ENCODE measurements at places on chromosomes 6 and 20.

- DNase-seq, result no peak
Measured at GRCh38 chr6:21241231-21242130, 352.1 kb upstream of the SOX4 start.

- no peak for DNase-seq
Measured at GRCh38 chr6:166197361-166197760, 29.7 kb upstream of the TBXT start.

- peak; percentile 72 for DNase-seq
Measured at GRCh38 chr20:57440678-57441509, 49.7 kb downstream of the RBM38 start.

DNA sequence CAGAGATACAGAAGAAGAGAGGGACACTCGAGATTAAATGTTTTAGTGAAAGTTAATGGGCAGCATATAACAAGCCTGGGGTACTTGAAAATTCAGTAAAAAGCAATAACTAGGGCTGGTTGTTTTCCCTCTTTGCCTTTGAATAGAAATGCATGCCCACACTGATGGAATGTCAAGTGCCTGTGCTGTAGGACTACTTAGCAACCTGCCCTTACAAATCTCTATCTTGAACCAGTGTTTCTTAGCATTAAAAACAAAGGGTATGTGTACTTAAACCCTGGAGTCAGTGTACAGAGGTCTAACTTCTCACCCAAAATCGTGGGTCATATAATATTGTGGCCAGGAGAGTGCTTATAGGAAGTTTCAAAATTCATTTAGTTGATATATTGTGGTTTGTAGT is 37.1 kb downstream of the RNF144B start:
- peak; percentile 15 for DNase-seq

DNA sequence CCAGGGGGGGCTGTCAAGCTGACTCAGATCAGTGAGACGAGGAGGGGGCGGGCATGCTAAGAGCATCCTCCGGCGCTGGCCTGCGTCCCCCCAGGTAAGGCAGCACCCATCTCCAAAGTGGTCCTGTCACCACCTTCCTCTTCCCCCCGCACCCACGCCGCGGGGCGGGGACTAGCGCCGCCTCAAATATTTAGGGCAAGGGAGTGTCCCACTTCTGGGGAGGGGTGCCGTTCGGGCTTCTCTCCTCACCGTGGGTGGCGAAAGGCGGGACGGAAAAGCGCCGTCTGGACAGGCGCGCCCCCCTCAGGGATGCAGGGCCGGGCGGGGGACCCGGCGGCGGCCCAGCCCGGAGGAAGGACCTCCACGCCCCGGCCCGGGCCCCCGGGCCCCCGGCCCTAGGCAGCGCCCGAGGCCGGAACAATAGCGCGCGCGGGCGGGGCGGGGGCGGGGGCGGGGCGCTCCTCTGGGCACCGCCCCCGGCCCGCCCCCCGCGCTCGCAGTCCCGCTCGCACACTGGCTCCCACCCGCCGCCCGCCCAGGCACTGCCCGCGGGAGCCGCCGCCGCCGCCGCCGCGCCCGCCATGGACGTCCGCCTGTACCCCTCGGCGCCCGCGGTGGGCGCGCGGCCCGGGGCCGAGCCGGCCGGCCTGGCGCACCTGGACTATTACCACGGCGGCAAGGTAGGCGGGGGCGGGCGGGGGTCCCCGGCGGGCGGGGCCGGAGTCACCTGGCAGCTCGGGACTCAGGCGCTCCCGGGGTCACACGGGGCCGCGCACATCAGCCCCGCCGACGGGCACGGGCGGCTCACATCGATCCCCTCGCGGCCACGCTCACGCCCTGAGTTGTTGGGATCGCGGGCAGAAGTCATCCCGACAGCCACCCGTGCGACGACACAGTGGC is at the start of gene TOX2:
TSS of gene TOX2 (plus strand) at position 542 of the 900 bp plus-strand sequence. CDS start at position 582, 40 bp downstream.
- DNase-seq, result peak; percentile 89

DNA sequence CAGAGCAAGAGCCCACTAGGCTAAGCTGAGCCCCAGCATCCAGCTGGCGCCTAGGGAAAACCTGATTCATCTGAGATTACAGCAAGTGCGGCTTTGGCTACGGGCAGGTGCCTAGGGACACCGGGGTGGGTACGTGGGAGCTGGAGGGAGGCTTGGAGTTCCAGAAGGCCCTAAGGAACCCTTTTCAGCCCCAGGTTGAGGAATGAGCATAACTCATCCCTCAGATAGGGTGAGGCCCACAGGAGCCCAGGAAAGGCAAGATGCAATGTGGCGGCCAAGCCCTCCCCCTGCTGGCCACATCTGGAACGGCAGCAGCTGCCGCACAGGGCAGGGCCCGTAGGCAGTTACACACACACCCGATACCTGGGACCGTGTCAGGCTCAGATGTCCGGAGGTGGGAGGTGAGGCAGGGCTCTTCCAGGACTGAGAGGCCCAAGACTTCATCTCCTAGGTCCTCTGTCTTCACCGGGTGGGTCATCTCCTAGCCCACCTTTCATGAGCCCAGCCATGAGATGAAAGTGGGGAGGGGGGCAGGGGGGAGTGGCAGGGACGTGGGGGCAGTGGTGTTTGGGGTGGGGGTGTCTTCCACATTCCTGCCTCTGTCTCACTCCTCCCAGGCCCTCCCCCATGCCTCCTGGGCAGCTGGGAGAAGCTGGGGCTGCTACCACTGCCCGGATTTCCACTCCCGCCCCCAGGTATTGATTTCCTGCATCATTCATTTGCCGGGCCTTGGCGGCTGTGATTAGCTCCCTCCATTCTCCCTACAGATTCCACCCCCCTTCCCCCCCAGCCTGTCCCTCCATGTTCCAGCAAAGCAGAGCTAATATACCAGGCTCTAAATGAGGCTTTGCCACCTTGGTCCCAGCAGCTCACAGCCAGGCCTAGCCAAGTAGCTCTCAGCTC is 5.5 kb downstream of the MDGA1 start:
- DNase-seq, result peak; percentile 92

- DNase-seq, result no peak
Measured at GRCh38 chr20:57749131-57749690, 39.4 kb upstream of the PMEPA1 start.

DNA sequence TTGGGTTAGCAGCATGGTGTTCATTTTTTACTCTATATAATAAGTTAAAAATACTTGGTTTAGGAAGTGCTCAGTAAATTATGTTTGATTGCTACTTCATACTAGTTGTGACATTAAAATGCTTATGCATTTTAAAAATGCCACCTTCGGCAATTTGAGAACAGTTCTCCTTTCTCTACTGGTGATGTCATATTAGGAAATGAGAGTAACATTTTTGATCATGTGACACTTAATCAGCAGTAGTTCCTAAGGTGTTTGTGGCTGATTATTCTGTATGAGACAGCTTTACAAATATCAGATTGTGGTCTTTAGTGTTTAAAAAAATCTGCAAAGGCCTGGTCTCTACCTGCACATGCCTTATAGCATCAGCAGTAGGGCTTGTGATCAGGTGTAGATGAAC is 4.4 kb downstream of the GZF1 start:
- no peak for DNase-seq

- DNase-seq, result no peak
Measured at GRCh38 chr20:1741309-1742048, 83.9 kb upstream of the SIRPG start.

DNA sequence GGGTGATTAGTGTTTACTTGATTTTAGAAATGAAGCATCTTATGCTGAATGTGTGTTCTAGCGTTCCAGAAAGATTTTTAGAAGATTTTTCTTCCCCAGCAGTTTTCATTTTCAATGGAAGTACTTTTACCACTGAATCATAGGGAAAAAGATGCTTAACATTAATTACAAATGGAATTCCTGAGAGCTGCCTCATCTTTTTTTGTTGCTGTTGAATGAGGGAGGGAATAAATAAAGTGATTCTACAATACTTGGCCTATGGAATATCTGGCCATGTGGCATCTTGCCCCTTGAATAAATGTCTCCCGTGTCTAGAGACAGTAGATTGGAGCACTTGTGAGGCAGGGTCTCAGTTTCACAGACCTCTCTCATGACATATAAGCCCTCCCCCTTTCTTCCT is 44.1 kb upstream of the SLC22A1 start:
- no peak for DNase-seq

GRCh38 chr6:51153109-51153508 is 334.4 kb downstream of the TFAP2B start:
- DNase-seq, result no peak

DNA sequence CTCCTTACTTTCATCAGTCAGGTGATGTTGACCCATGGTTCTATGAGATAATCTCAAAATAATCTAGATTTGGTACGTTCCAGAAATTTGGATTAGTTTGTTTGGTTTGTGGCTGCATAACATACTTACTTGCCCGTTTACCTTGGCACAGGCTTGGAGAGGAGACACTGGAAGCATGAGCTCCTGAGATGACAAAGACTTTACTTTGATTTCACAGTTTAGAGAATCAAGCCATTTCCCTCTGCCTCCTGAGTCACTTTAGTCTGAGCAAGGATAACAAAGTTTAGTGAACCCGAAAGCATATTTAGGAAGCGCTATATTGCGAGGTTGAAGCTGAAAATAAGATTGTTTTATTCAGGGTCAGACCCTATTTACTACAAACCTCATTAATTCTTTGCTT is 643.4 kb downstream of the QKI start:
- DNase-seq, result no peak

- no peak for DNase-seq
Measured at GRCh38 chr6:150263765-150264404, 104.9 kb upstream of the IYD start.
